Stimulated activated CD4-positive, alpha-beta T cell treated with anti-CD3 and anti-CD28 coated beads, Interleukin-4, amount 100 ng/mL, for 1 hour (primary cell): ENCODE measurements at places on chromosomes 5 and 9.
A peak's percentile ranks its signal among the peaks of the same experiment; 100 is the strongest.

DNA sequence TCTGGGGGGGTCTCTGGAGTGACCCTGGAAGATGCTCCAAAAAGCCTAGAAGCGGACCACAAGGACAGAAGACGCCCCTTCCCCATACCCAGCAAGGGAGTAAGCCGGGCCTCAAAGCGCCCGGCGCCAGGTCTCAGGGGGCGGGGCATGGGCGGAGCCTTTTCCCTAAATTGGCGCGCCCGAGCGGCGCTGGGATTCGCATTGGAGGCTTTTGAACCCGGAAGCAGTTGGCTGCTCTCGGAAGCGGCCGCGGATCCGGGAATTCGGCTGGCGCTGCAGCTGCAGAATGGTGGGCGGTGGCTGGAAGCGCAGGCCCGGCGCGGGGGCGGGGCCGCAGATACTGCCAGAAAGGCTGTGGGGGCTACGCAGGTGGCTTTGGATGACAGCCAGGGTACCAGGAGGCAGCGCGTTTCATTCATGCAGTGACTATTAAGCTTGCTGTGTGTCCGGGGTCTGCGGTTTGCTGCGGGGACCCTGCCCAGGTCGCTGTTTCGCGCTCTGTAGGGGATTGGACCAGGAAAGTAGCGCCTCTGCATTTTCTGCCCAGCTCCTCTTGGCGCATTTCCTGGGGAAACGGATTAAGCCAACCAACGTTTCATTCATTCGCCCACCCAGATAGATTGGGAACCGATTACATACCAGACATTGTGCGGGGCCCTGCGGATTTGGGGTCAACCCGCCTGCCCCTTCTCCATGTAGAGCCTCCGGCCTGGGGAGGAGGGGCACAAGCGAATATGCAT is 83.0 kb upstream of the FREM1 start:
- peak; percentile 59 for DNase-seq

DNA sequence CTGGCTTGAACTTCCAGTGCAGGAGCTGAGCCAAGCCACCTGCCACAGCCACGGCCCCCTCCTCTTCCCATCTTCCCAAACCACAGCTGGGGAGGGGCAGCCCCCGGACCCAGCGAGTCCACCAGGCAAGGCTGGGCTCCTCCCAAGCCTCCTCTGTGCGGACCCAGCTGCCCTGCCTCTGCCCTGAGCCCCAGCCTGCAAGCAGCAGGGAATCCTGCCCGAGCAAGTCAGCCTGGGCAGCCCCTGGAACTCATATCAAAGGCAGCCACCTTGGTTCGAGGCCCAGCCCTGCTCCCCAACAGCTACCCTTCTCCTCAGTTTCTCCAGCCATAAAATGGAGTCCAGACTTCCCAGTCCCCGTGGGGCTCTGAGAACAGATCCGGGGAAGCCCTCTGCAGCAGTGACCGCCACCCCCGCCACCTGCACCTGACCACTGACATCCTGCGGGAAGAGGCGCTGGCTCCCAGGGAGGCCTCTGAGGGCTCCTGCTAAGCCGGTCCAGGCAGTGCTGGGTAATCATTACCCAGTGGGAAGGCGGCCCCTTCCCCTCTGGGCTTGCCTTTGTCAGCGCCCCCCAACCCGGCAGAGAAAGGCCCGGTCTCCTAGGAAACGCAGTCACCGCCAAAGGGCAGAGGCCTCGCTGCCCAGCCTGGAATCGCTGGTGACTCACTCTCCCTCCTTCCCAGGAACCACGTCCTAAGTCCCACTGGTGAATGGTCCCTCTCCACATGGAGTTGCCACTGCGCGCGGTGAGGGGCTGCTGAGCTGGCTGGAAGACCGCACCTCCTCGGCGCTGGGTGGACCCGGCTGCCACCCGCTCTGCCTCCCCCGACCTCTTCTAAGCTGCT is 1.5 kb downstream of the VAV2 start:
- no peak for DNase-seq

DNA sequence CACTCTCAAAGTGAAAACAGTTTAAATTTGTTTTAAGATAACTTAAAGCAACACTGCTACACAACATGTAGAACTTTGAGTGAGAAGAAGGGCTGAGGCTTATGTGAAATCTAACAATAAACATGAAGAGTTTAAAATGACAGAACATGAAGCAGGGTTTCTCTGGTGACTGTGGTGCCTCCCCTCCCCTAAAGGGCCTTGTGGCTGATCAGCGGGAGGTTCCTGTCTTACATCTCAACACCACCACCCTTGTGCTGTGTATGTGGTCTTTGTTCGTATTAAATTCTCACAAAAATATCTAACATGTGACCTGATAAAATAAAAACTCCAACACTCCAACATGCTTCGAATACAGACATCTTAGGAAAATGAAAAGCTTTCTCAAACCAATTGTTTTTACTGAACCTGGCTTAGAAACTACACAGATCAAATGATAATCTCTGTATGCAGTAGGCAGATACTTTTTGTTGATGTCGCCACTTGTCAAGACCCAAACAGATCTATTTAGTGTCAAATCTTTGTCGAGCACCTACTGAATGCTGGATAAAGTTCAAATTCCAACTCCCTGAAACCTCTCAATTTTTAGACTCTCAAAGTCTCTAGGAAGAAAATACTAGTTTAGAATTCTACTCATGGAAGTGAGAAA is 9.9 kb upstream of the IQGAP2 start:
- no peak for DNase-seq

GRCh38 chr9:71911908-71912335 is 483 bp downstream of the C9orf85 start:
- DNase-seq: no peak

DNA sequence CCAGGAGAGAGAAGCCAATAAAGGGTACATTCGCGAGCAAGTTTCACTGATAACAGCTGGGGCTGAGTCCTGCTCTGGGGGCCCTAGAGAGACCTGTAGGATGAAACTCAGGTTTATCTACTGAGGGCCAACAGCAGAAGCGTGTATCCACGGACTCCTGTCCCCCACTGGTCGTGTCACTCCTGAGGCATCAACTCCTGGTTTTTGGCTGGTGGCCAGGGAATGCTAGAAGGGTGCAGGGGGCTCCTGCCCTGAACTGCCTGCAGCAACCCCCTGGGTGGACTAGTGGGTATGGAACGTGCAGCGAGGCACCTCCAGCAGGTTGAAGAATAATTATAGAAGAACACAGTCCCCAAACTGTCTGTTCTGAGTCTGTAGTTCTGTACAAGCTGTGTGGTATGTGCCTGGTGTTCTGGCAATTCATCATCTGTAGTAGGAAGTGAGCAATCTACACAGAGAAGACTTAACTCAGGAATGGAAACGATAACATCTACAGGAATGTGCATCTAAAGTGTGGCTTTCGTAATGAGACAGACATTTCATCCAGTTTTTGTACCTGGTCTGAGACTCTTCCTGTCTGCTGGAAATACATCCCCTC is 64.5 kb upstream of the GNA14 start:
- no peak for DNase-seq

DNA sequence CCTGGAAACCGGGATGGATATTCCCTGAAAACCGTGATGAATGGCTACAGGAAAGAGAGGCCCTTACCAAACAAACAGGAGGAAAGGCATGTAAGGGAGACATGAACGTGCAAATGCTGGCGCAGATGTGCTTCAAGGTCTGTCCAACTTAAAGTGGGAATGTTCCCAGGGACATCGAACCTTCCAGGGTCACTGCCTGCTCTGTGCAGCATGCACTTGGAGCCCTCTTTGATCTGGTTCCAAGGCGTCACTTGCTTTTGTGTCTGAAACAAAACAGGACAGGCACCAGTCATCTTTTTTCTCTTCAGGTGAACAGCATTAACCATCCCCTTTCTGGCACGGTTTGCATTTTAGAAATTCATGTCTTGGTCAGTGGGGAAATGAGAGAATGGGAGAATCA is 479.4 kb downstream of the RASEF start:
- no peak for DNase-seq

GRCh38 chr5:79561525-79561893 is 47.6 kb upstream of the HOMER1 start:
- peak; percentile 28 for DNase-seq

DNA sequence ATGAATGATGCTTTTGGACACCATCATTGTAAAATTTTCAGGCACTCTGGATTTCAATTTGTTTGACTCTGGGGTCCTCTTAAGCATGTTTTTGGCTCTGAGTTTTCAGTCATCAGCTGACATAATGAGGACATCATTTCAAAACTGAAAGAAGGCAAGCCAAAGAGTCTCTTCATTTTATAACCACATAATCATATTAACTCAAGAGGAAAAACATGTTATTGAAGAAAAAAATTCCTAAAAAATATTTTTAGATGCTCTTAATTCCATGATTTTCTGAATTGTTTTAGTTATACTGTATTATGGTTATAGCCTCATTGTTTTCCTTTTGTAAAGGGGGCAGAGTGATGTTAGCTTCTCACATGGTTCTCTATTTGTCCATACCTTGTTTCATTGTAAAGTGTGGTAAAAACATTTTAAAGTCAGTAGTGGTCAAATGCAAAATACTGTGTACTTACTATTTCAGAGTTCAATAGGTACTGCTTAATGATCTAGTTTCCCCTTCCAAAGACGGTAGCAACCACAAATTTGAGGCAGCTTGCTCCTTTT is 472.1 kb downstream of the DMRT2 start:
- DNase-seq: no peak

DNA sequence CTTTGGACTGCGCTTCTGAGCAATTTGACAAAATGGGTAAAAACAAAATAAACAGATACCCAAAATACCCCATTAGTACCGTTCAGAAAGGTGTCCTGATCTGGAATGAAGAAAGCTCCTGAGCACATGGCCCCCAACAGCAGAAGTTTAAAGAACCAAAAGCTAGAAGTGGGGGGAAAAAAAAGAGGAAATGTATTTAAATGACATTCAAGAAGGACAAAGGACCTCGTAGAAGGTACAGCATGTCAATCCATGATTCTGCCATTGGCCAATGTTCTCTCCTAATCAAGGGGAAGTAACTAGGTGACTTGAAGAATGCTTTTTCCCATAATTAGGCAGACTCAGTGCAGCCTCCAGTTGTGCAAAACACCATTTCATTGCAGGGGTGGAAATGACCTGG is 78.6 kb downstream of the SERINC5 start:
- DNase-seq: no peak

GRCh38 chr5:13536933-13537332 is 407.6 kb downstream of the DNAH5 start:
- DNase-seq: no peak

GRCh38 chr9:129081388-129081904 is 535 bp downstream of the DOLPP1 start:
- DNase-seq: peak; percentile 23

GRCh38 chr5:172482156-172483020 is 28.1 kb upstream of the SH3PXD2B start:
- no peak for DNase-seq

GRCh38 chr5:137167187-137167586 is 331.9 kb downstream of the SPOCK1 start:
- DNase-seq: no peak

DNA sequence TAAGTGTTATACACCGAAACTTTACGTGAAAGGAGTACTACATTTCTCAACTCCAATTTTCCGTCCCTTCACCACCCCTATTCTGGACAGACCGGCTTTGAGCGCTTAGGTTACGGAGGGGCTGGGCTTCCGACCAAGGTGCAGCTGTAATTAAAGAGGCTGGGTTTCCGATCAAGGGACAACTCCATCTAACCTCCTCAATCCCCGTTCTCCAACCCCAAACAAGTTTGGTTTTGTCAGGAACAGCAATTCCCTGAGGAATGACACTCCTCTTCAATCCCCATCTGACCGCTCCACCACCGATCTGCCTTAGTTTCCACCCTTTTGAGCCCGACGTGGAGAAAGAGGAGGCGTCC is 577 bp downstream of the TUT7 start:
- DNase-seq: peak; percentile 5

DNA sequence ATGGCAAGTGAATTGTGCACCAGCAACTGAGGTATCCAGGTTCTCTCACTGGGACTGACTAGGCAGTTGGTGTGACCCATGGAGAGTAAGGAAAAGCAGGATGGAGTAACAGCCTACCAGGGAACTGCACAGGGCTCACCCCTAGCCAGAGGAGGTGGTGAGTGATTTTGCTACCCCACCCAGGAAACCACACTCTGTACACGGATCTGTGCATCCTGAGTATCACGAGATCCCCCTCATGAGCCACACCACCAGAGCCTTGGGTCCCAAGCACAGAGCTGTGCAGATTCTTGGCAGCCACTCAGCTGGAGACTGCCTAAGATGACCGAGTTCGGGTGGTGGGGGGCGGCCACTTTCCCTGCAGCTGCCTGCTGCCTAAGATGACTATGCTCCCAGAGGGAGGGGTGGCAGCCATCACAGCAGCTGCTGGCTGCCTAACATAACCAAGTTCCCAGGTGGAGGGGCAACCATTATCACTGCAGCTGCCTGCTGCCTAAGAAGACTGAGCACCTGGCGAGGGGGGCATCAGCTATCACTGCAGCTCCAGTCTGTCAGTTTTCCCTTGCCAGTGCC is 48.4 kb upstream of the EFNA5 start:
- no peak for DNase-seq

DNA sequence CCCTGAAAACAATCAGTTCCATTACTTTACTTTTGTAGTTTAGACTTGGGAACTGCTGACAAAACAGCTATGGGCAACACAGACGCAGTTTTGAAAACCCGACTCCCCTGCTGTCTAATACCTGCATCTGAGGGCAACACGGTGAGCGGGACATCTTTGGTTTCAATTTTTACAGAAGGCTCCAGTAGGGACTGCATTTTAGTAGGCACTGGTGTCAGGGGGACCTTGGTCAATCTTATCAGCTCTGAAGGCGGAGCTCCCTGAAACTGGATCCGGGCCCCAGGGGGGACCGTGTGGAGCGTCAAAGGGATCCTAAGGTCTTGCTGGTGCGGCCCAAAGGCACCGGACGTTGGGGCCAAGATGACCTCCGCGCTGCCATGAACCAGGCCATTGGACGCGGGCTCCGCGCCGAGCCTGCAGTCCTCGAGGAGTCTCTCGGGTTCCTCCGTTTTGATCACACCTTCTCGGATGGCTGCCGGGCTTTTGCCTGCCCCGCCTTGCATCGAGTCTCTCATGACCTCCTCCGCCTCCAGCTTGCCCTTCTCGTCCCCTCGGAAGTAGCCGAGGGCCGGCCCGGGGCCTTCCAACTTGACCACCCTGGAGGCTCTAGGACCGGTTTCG is 1.1 kb downstream of the SOX30 start:
- DNase-seq: no peak

DNA sequence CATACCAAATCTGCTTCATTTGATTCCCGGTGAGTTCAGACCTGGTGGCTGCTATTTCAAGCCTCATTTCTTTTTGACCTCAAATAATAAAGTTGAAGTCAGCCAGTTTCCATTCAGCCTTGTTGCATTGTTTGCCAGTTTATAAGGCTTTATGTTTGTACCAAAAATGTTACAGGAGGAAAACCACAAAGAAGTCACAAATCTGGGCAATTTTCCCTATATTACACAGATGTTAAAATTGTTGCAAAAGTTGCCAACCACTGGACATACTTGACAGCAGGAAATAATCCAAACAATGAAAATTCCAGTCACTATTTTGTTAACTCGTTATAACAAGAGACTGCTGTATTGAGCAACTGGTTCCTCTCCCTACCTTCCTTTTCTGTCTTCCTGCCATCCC is 1325.0 kb upstream of the DMAC1 start:
- DNase-seq: no peak

DNA sequence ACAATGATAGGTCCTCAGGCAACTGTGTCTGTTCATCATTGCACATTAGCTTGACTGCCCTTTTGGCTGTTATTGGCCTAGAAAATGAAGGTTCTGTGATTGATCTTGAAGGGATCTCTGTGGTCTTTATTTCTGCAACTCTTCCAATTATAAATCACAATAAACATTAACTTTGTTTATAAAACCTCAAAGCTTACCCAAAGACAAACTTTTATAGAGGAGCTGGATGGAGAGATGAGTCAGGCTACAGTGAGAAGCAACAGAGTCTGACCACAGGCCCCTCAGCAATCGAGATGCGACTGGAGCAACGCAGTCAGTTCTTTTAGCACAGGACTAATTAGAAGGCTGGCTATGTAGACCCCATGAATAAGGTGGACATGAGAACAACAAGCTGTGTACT is 5.3 kb downstream of the MACROH2A1 start:
- DNase-seq: no peak
